ENCODE measurements at places on chromosomes 13 and 19.

GRCh38 chr19:41295499-41295898 is 14.5 kb upstream of the CCDC97 start:
- DNase-seq, result no peak

GRCh38 chr19:49475995-49476880 is 2.2 kb downstream of the FLT3LG start:
- no peak for DNase-seq

DNA sequence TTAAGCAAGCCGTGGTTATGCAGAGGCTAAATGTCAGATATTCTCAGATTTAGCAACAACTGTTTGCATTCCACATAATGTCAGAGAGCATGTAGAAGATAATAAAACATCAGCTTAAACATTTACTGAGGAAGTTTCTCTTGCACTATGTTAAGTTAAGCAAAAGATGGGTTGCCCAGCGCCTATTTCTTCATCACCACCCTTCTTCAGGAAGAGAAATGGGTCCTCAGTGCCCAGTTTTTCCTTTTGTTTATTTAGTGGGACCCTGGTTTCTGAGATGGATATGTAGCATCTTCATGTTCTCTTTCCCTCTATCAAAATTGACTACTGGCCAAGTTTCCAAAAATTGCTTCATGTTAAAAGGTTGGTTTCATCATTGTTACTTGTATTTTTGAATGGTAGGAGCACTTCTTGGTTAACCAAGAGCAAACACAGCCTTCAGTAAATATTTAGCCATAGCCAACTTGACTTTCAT is 356.8 kb downstream of the RFC3 start:
- peak; percentile 47 for DNase-seq

DNA sequence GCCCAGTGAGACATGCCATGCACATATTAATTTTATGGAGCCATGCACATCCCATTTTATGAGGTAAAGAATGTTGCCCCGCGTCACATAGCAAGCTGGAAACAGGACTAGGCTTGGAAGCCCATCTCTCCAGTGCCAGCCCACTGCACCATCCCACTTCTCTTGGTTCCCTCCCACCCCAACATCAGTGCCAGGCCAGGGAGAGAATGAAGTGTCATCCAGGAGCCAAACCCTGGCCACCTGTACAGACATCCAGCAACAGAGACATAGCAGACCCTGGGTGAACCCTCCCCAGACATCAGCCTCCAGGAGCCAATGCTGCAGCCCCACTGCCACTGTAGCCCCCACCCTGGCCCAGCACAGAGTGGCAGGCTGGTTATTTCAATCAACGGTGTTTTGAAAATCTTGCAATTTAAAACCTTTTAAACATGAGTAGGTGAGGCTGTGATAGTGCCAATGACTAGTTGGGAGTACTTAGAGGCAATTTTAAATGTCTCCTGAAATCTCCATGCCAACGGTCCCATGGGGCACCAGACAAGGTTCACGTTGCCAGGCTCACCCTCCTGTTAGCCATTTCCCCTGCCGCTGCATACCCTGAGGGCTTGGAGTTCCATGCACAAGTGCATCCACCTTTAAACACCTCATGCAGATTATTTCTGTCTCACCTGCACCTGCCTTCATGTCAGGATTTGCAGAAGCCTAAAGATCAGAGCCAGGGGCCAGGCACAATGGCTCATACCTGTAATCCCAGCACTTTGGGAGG is 34.7 kb downstream of the VSTM2B start:
- no peak for DNase-seq

GRCh38 chr19:51136851-51137551 is 5.1 kb upstream of the SIGLEC7 start:
- DNase-seq, result no peak

GRCh38 chr13:77388944-77389624 is 62.2 kb upstream of the MYCBP2 start:
- DNase-seq, result no peak

DNA sequence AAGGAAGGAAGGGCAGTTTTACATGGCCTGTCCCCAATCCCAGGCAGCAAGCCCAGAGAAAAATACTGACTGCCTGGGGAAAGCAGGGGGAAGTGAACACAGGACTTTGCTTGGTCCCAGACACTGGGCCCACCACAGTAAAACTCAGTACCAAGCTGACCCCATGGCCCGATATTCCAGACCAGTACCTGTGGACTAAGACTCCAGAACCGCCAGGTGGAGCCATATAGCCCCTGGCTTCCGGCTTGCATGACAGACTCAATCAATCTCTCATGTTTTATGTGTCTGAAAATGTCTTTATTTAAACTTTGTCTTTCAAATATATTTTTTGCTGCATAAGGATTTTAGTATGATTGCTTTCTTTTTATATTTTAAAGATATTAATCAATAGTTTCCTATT is 767.9 kb upstream of the SLITRK6 start:
- no peak for DNase-seq

- DNase-seq, result no peak
These were observed 173.5 kb upstream of the IRS2 start for GRCh38 chr13:109959903-109960302.

- DNase-seq, result no peak
These were observed 7.7 kb downstream of the PLEKHJ1 start for GRCh38 chr19:2228157-2229030.

DNA sequence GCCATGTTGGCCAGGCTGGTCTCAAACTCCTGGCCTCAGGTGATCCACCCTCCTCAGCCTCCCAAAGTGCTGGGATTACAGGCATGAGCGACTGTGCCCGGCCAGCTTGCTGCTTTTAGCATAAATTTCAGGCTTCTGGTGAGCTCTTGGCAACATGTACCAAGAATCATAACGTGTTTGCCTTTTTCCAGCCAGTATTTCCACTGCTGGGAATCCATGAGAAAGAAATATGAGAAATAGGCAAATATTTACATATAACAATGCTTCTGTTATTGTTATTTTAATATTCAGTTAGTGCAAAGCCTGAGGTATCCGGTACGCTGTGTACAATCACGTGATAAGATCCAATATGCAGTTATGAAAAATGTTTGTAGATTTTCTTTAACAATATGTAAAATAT is 29.2 kb upstream of the CERS4 start:
- no peak for DNase-seq

DNA sequence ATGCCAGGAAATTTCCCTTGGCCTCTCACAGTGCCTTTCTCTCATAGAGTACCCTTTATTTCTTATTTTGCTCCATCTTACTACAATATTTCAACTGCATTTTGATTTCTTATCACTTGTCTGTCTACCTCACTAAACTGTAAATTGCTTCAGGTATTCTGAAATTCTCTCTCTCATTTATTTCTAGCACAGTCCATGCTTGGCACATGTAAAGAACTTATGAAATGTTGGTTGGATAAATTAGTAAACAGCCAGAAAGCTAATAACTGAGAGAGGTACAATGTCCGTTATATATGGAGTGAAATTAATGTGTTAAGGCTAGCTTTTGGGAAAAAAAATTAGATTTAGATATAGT is 138.3 kb upstream of the RFC3 start:
- no peak for DNase-seq

DNA sequence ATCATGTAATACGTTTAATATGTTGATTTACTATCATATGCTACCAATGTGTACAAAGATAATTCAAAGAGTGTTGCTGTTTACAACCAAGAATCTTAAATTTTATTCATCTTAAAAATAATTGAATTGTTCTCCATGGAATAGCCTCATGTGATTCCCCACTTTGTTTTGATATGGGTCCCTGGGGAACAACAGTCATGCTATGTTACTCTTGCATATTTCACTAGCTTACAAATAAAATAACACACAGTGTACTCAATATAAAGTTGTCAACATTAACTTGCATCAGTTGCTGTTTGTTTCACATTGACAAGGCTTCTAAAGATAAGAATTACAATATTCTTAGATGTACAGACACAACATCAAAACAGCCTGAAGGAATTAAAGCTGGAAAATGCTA is 2.3 kb downstream of the ENOX1 start:
- DNase-seq, result peak; percentile 80

- DNase-seq, result no peak
These were observed 790.9 kb upstream of the PRR20A start for GRCh38 chr13:56349866-56350265.

DNA sequence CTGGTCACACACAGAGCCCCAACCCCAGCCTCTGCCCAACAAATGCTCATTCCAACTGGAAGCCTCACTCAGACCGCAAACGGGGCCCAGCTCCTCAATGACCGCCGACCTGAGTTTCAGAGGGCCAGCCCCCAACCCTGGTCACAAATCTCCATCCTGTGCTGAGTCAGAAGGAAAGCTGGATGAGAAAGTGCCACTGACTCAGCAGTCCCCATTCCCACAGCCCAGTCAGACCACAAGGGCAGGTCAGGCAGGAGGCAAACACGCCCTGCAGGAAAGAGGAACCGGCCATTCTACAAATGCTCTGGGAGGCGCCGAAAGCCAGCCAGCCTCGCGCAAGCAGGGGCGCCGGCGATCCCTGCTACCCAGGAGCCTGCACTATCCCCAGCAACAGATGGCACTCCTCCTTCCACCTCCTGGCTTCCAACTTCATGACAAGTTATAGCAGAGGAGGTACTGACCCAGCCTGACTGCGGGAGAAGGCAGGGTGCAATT is 14.1 kb upstream of the PRKD2 start:
- peak; percentile 93 for DNase-seq

DNA sequence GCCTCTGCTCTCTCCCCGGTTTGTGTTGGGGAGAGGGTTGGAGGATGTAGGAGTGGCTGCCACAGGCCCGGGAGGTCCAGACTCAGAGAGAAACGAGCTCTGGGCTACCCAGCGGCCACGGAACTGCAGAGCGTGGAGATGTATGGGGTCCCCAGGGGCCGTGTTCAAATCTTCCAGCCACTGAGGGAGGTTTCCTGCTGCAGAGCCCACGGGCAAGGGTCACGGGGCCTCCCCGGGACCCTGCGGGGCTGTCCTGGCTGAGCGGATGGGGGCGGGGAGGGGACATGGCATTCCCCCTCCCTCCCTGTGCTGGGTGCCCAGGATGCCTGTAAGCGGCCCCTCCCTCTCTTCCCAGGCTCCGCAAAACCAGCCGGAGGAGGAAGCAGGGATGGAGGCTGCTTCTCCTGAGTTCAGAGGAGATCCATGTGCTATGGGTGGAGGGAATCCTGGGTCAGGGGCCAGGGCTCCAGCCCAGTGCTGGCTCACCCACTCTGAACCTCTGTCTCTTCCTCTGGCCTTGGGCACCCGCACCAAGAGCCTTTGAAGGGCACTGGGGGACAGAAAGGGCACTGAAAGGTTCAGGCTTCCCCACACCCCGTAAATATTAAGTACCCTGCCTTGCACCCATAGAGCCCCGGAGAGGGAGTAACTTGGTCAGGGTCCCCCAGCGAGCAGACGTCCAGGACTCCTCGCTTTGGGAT is 22.6 kb downstream of the SMIM24 start:
- DNase-seq, result no peak

DNA sequence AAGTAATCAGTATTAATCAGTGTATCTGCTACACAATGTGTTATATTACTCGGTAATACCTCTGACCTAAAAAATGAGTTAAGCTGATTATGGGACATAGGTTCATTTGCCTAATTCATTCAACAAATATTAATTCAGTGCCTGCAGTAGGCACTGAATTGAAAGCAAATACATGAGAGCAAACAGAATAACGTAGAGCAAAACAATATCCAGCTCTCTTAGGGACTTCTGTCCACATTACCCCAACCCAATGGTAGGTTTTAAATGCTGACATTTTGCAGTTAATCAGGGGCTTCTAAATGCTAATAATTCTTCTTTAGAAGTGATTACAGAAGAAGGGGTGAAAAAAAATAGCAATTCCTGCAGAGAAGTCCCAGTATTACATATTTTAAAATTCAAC is 4.9 kb downstream of the RCBTB2 start:
- DNase-seq, result no peak

DNA sequence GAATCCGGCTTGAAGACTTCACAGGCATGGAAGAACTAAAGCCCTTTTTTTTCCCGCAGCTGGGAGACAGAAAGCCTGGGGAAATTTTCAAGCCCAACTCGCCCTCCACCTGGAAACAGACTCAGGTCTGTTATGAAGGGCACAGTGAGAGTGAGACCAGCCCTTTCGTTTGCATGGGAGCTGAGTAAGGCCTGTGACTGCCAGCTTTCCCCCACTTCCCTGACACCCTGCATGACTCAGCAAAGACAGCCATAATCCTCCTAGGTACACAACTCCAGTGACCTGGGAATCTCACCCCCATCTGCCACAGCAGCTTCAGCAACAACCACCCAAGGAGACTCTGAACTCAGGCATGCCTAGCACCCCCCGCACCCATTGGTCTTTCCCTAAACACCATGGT is 87.6 kb upstream of the ZNF91 start:
- DNase-seq, result no peak

DNA sequence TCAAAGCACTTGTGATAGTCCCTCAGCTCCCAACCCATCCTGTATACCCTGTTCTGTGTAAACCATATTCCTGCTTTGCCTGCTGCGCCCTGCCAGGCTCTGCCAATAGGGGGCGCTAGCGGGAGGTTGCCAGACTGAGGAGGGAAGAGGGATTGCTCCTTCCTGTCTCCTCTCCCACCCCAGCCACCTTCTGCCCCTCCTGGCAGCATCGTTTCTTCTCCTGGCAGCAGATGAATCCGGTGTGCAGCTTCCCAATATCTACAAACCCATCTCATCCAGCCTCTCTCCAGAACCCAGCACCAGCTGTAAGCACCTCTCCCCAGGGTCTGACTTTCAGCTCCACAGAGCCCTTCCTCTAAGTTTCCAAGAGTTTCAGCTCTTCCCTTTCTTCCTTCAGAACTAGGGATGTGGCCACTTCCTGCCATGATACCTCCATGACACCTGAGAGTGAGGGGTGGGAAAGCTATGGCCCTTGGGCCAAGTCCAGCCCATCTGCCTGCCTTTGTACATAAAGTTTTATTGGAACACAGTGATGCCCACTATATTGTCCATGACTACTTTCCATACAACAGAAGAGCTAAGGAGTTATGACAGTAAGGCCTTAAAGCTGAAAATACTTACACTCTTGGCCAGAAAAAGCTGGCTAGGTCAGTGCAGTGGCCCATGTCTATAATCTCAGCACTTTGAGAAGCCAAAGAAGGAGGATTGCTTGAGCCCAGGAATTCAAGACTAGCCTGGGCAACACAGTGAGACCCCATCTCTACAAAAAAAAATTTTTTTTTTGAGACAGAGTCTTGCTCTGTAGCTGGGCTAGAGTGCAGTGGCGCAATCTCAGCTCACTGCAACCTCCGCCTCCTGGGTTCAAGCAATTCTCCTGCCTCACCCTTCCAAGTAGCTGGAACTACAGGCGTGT is 34.5 kb upstream of the ATP1A3 start:
- no peak for DNase-seq

- no peak for DNase-seq
These were observed 22.1 kb downstream of the CLEC11A start for GRCh38 chr19:50745221-50745620.

GRCh38 chr13:75079226-75079625 is 402.7 kb downstream of the TBC1D4 start:
- DNase-seq, result peak; percentile 39

GRCh38 chr13:25037057-25037813 is 58.7 kb upstream of the PABPC3 start:
- peak; percentile 67 for DNase-seq

DNA sequence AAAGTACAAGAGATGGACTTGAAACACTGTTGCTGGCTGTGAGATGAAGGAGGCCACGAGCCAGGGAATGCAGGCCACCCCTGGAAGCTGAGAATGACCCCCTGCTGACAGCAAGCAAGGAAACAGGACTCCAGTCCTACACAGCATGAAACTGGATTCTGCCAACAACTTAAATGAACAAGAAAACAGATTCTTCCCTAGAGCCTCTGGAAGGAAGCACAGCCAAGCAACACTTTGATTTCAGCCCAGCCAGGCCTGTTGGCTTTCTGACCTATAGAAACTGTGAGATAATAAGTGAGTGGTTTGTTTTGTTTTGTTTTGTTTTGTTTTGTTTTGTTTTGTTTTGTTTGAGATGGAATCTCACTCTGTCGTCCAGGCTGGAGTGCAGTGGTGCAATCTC is 105.3 kb upstream of the CACNA1A start:
- DNase-seq, result no peak

GRCh38 chr13:35768073-35768472 is 291.6 kb upstream of the MAB21L1 start:
- DNase-seq, result no peak

Measured in fibroblast of mammary gland (primary cell).